ENCODE measurements at places on chromosomes 3 and 15. TPM values are rescaled to one million over a fixed set of nuclear protein-coding genes. Genes with fewer than 3 reads are reported as not detected.

- DNase-seq: no peak
Measured at GRCh38 chr3:113177526-113177925, 33.8 kb upstream of the BOC start.

- DNase-seq: no peak
Measured at GRCh38 chr3:36312351-36312750, 68.0 kb upstream of the STAC start.

CHRD gene
- not detected for polyA plus RNA-seq

- DNase-seq: no peak
Measured at GRCh38 chr3:110198717-110199587, 861.6 kb upstream of the DPPA4 start.

CAPN7 gene
- polyA plus RNA-seq: 19.4 TPM

AQP9 gene
- polyA plus RNA-seq: not detected

- DNase-seq: no peak
Measured at GRCh38 chr15:27693280-27693679, 405.8 kb downstream of the OCA2 start.

- no peak for DNase-seq
Measured at GRCh38 chr15:59185725-59186124, 20.9 kb upstream of the LDHAL6B start.

All from immature natural killer cell (primary cell).